Naive thymus-derived CD8-positive, alpha-beta T cell (primary cell): ENCODE measurements at places on chromosomes 5 and 9. TPM values are rescaled to one million over a fixed set of nuclear protein-coding genes. Genes with fewer than 3 reads are reported as not detected.
A peak's percentile ranks its signal among the peaks of the same experiment; 100 is the strongest.

GRCh38 chr9:4138180-4138579, 161.7 kb downstream of the GLIS3 start:
- no peak for DNase-seq

DNA sequence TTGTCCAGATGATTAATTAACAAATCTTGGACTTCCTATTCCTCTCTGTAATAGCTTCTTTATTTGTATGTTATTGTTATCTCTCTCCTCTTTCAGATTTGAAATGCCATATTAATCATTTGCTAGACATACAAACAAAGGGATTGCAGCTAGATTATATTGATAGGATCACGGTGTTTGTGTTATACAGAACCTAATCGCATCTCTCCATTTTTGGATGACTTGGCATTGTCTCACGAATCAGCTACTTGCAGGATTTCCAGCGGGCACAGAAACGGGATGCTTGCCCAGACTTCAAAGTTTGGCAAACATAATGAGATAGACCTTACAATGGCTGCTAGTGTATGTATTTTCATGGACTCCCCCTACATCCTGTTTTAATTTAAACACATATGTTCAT, 368.1 kb downstream of the TLE4 start:
- DNase-seq, result no peak

GABRA6 gene
- not detected for total RNA-seq

DNA sequence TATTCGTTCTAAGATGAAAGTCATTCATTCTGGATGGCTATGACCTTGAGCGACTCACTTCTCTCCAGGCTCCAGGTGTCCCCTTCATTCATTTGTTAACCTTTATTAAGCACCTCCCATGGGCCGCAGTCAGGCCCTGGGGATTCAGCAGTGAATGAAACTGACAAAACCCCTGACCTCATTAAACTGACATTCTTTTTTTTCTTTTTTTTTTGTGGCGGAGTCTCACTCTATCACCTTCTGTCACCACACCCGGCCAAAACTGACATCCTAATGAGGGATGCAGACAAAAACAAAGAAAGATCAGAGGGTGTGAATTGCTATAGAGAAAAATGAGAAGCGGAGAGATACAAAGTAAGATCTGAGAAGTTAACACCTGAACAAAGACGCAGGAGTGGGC, 16.5 kb upstream of the ODF2 start:
- no peak for DNase-seq

ORM2 gene
- total RNA-seq, result not detected

DNA sequence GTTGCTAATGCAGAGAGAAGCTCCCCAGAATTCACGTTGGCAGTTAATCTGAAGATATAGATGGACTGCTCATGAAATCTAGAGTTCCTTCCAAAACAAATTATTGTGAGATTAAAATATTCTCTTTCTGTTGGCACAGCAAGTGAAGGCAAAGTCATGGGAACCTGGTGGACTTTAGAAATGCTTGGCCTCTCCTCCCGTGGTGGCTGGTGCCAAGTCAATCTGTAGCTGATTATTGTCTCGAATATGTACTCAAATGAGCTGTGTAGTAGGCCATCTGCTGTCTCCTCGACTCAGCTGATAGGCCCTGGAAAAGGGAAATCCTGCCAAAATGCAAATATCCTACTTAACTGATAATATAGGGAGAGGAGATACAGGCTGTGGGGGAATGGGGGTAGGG, 69.3 kb downstream of the DAPK1 start:
- DNase-seq, result no peak

DNA sequence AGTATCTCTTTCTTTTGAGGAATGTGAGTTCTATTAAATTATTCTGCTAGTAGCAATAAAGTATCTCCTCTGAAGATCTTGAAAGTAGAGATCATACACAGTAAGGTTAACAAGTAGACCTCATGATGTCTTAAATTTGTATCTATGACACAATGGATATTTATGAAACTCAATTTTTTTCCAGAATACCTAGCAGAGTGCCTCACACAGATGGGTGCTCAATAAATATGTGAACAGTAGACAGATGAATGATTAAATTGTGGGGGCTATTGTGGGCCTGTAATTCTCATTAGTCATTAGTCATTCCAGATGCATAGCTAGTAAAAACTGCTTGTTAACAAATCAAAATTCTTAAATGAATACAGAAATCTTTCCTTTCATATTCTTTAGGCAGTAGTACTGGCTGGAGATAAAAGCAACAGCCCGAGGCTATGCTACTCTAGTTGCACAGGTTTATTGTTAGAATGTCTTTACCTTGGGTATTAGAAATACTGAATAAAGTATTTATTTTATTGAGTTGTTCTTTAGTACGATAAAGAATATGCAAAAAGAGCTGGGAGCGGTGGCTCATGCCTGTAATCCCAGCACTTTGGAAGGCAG, 22.0 kb downstream of the CHD1 start:
- DNase-seq, result no peak

SLCO6A1 gene
- total RNA-seq, result not detected

MSX2 gene
- not detected for total RNA-seq

GRCh38 chr9:26971721-26972120, 15.5 kb downstream of the IFT74 start:
- DNase-seq, result no peak

GRCh38 chr9:123322273-123323195, 33.5 kb upstream of the CRB2 start:
- peak; percentile 72 for DNase-seq
